Activated T-cell treated with anti-CD3 and anti-CD28 coated beads for 1 hour (primary cell): ENCODE measurements at places on chromosomes 11 and 22.

- no peak for DNase-seq
Measured at GRCh38 chr11:8094656-8095055, 13.6 kb downstream of the TUB start.

GRCh38 chr22:19937616-19938473 is 3.7 kb upstream of the COMT start:
- no peak for DNase-seq

DNA sequence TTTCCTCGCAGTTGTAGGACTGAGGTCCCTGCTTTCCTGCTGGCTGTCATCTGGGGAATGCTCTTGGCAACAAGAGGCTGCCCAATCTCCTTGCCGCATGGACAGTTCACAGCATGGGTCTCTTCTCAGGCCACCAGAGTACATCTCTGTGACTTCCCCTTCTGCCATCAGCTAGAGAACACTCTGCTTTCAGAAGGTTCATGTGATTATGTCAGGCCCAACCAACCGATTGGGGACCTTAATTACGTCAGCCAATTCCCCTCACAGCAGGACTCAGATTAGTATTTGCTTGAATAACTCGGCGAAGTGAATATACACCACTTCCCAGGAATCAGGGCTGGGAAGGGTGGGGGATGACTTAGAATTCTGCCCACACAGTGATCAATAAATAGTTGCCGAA is 61.9 kb upstream of the CSNK2A3 start:
- DNase-seq = no peak

DNA sequence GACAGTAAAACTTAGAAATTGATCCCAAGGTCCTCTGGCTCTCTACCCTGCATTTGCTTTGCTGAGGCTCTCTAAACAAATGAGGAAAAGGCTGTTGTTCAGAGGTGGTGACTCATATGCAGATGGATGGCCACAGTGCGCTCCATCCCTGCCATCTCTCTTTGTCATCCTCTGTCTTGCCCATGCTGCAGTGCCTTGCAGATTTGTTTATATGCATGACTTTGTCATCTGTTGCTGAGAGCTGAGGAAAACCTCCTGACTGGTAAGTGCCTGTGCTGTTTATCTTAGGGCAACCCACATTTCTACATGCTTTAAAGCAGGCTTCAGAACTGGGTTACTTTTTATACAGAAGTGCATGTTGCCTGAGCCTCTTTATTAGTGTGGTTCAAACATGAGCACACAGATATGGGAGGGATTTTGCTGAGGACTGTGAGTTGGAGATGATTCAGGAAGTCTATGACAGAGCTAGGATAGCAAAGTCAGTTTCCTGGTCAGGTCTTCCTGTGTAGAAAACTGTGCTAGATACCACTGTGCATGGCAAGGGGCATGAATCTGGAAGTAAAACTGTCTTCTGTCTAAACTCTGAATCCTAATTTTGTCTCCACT is 57.4 kb downstream of the JAM3 start:
- DNase-seq = no peak

DNA sequence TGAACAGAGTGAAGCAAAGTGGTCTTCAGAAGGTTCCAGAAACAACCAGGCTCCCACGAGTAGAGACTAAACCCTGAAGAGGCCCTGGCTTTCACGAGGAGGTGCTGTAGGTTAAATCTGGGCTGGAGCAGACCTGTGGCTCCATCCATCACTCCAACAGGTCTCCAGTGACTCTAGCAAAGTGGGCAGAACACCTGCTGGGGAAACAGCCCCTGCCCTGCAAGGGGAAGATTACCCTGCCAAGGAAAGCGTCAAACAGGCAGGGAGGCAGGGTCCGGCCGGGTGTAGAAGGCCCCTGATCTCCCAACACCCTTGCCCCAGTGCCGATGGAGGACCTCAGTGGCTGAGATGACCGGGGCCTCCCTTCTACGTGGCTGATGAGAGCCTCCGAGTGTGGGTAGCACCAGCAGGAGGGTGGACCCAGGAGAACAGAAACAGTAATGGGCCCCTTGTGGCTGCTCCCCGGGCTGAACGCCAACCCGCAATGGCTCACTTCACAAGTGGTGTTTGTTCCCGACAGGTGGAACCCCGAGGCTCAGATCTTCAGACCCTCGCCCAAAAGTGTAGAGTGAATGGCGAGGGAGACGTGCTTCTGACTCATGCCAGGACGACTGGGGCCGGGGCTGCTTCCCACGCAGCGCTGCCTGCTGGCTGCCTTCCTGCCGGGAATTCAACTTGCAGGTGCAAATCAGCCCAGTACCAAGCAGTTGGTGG is 112.0 kb downstream of the SHANK2 start:
- no peak for DNase-seq

- no peak for DNase-seq
Measured at GRCh38 chr11:73381589-73381988, 5.4 kb downstream of the RELT start.

DNA sequence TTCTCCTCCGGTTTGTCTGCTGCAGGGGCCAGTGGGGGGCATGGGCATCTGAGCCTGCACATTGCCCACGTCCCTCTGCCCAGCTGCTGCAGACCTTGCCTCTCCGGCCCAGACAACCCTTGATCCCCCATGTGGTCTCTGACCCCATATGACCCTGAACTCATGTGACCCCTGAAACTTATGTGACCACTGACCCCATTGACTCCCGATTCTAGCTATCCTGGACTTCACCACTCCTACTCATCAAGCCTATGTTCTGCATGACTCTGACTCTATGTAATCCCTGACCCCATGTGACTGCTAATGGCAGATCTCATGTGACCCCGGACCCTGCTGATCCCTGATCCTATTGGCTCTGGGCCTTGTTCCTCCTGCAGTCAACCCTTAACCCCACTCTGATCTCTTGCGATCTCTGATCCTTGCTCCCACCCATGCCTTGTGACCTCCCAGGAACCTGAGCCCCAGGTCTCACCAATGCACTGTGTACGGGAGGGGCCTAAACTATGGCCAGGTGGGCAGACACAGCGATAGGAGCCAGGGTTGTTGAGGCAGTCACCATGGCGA is 5.7 kb downstream of the LTBP3 start:
- no peak for DNase-seq

DNA sequence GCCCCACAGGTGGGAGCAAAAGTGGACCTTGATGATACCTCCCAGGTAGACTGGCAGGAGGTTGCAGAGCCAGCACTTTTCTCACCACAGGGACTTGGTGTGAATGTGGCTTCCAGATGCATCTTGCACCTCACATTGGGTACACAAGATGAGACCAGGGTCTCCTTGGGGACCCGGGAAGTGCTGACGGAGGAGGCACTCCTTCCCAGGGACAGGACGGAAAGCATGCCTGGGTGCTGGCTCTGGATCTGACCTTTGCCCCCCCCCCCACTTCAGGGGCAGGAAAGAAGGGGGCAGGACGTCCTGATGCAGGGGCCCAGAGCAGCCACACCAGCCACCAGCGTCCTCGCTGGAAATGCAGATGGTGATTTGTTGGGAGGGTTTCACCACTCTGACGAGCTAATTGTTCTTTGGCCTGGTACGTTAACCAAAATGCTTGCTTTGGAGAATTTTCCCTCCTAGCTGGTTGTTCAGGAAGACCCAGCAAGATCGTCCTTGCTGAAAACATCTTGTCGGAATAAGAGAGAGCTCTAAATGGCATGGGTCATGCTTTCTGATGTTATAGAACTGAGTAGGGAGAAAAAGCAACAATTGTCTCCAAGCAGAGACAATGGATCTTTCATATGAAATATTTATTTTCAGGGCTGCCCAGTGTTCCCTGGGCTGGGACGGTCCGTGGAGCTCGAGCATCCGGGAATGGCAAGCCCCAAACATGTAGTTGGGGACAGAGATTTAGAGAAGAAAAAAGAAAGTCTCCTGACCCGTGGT is 74.4 kb upstream of the PPARA start:
- DNase-seq = no peak

DNA sequence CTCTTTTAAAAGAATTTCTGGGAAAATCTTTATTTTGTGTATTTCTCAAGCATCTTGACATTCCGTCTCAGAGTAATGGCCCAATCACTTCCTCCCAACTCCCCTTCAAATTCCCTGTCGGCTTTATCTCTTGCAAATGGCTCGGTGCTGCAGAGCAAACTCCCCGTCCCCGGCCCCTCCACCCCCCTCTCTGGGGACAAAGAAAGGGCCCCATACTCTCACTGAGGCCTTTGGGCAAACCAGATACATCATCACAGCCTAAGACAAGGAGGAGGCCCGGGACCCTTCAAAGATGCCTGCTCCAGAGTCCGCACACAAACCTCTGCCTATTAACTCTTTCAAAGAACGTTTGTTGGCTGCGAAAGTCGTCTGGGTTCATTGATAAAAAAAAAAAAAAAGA is 3.9 kb upstream of the SMIM38 start:
- DNase-seq = no peak

DNA sequence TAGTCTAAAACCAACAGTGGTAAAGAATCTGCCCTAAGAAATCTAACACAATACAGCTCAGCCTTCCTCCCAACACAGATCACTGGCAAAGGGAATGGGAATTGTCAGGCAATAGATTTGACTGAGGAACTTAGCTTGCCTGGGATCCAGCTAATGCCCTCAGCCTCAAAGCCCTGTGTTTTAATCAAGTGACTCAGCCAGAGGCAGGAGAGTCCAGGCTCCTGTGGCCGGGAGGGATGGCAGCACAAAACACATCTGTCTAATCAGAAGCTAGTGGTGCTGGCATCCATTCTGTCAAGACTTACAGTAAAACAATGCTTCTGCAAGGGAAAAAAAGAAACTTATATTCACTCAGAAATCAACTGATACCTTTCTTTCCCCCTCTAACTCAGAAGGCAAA is 5.6 kb downstream of the SYTL2 start:
- DNase-seq = no peak

DNA sequence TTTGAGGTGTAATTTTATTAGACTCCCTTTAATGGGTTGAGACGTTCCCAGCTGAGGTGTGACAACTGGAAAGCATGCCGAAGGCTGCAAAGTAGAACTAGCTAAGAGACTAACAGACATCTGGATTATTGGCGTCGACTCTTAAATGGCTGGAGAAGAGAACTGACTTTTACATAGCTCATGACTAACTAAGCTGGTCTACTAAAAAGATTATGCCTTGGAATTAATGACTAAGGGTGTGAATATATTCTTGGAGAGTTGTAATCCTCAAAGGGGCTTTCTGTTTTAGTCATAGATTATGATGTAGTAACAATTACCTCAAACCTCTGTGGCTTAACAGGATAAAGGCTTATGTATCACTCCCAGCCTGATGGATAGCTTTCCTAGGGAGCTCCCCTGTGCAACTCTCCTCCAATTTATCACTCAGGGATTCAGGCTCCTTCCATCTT is 39.5 kb upstream of the SLC5A12 start:
- DNase-seq = no peak

DNA sequence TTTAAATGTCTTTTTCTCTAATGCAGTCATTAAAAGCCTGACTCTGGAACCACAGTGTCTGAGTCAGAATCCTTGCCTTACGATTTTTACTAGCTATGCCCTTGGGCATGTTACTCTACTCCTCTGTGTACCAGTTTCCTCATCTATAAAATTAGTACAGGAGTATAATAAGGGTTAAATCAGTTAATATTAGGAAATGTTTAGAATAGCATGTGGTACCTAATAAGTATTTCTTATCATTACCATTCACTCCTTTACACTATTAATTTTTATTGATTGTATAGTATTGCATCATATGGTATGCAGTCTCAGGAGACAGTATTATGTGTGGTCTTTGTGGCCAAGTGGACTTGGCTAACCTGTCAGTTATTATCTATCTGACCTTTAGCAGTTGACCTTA is 68.2 kb downstream of the METTL15 start:
- DNase-seq = no peak

DNA sequence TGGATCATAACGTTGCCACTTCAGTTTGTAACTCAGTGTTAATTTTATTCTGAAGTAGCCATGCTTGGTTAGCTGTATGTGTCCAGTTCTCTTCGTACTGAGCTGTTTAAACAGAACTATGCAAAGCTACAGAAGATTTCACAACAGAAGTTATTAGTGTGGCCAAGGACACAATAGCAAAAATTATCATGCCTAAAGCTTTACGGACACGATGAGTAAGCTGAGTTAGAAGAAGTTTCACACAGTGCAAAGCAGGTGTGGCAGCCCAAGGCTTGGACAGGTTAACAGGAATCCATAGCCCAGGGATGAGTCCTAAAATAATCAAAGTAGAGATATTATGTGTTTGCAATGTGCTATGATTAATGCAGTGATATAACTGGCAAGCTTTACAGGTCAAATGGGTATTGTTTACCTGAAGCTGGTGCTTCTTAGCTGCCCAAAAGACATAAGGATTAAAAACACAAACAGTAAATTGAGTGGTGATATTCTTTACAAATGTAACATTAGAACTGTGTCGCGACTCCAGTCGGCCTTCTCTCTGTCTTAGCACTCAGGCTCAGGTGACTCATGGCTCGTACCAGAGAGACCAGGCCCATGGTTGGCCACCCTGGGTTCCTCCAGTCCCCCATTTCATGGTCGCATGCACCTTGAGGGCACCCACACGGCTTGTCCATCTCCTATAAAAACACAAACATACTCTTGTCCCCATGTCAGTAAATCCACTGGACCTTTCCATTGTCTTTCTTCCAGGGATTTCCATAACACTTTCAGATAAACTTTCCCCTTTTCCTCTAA is 35.5 kb upstream of the NCAM1 start:
- DNase-seq = no peak

- no peak for DNase-seq
Measured at GRCh38 chr11:86863476-86863875, 63.1 kb downstream of the PRSS23 start.

GRCh38 chr22:23305321-23305910 is 125.1 kb downstream of the BCR start:
- DNase-seq = no peak

- no peak for DNase-seq
Measured at GRCh38 chr11:94315664-94316063, 11.3 kb downstream of the IZUMO1R start.

GRCh38 chr11:70487756-70488155 is 89.4 kb downstream of the CTTN start:
- DNase-seq = no peak

GRCh38 chr22:41505511-41506220 is 36.7 kb downstream of the ACO2 start:
- DNase-seq = no peak
